ENCODE measurements at places on chromosomes 16 and 17.

GRCh38 chr17:57868007-57868909 lies 18.4 kb upstream of the MRPS23 start:
- no peak for DNase-seq

DNA sequence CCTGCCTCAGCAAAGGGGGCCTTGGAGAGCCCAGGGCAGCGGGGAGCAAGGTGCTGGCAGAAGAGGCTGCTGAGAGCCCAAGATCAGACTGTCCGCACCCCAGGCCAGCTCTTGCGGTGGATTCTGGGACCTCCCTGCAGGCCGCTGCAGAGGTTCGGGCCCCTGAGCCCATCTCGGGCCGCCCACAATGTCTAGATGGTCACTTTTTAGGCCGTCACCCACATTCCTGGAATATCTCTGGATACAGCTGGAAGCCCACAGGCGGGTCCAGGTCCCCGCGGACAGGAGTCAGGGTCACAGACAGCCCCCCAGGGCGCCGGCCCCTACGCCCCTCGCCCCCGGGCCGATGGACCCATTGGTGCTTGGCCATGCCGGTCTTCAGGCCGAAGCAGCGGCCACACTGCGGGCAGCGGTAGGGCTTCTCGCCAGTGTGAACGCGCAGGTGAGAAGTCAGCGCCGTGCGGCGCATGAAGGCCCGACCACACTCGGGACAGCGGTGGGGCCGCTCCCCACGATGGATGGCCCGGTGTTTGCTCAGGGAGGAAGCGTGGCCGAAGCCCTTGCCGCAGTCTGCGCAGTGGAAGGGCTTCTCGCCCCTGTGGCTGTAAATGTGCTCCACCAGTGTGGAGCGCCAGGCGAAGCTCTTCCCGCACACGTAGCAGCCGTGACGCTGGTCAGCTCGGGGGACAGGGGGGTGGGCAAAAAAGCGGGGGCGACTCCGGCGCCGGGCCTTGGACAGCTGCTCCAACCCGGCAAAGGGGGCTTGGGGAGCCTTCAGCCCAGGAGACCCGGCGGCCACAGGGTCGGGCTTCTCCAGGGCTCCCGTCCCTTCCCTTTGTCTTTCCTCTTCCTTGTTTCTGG lies 2.1 kb downstream of the ZNF747 start:
- DNase-seq: no peak

DNA sequence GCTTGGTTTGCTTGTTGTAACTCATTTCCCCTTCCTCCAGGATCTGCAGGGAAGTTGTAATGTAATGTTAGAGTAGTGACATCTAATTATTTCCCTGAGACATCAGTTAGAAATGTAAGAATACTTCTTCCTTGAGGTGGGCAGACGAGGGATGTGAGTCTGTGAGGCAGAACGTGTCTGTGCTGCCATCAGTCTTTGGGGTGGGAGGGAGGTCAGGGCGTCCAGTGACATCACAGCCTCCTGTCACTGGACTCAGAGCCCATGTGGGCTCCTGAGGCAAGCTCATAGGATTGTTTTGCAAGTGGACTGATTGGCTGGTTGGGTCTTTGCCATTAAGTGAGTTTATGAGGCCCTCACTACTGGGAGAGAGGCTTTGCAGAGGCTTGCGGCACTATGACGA lies 188.8 kb downstream of the CCDC182 start:
- DNase-seq: no peak

DNA sequence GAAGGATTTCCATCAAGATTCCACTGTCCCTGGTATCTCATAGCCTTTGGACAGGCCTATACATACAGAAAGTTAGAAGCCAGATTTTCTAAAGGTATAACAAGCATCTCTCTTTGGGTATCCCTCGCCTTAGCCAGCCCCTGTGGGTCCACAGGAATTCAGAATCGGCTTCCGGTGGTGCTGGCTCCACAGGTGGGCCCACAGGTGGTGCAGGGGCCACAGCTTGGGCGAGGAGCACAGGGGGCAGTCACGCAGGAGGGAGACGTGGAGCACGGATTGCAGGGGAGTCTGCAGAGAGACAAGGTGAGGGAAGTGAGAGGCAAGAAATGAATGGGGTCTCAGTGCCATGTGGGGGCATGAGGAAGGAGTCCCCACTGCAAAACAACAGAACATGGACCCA lies 3.5 kb downstream of the KRT38 start:
- no peak for DNase-seq

DNA sequence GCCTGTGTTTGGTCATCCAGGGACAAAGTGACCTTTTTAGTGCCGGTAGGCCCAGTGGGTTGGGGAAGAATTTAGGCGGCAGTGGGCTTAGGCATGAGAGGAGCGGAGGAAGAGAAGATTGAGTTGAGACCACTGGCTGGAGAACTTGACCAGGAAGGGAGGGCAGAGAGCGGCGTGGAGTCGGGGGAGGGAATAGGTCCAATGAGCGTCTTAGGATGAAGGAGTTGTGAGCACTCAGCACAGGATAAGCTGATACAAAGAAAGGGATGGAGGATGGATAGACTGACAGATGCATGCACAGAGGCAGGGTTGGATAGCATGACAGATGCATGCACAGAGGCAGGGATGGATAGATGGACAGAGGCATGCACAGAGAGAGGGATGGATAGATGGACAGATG lies 8.0 kb downstream of the IL32 start:
- no peak for DNase-seq

DNA sequence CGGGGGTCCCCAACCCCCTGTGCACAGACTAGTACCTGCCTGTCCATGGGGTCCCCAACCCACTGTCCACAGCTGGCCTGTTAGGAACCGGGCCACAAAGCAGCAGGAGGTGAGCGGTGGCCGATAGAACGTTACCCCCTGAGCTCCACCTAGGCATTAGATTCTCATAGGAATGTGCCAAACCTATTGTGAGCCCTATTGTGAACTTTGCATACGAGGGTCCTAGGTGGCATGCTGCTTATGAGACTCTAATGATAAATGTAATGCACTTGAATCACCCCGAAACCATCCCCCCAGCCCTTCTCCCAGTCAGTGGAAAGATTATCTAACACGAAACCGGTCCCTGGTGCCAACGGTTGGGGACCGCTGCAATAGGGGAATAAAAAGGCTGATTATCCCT lies 1.5 kb downstream of the REXO5 start:
- DNase-seq: no peak

DNA sequence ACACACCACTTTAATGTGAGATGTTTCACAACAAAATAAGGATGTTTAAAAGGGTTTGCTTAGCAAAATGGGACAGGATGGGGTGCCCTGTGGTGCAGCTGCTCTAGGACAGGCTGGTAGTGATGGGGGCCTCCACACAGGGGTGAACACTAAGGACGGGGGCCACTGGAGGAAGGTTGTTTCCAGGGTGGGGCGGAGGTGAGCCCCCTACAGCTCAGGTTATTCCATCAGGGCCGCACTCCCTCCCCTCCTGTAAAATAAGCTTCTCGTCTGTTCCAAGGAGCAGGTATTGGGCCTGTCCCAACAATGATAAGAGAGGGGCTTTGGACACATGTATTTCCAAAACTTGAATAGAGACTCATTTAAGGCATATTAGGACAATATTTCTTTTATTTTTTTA lies 1.9 kb upstream of the HEXD start:
- DNase-seq: no peak

DNA sequence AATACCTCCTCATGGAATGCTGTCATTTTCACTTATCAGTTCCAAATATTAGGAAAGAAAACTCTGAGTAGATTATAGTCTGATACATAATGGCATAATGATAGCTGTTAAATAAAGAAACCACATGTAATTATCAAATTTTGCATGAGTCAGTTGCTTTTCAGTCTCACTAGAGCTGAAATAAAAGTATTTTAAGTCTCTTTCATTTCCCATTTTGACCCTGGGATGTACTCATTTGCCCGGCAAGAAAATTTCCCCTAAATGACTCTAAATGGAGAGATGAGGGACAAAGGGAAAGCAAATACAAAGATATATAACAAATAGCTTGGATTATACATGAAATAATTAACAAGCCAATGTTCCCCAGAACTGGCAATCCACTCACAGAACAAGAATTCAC lies 47.9 kb upstream of the CPHXL start:
- no peak for DNase-seq

DNA sequence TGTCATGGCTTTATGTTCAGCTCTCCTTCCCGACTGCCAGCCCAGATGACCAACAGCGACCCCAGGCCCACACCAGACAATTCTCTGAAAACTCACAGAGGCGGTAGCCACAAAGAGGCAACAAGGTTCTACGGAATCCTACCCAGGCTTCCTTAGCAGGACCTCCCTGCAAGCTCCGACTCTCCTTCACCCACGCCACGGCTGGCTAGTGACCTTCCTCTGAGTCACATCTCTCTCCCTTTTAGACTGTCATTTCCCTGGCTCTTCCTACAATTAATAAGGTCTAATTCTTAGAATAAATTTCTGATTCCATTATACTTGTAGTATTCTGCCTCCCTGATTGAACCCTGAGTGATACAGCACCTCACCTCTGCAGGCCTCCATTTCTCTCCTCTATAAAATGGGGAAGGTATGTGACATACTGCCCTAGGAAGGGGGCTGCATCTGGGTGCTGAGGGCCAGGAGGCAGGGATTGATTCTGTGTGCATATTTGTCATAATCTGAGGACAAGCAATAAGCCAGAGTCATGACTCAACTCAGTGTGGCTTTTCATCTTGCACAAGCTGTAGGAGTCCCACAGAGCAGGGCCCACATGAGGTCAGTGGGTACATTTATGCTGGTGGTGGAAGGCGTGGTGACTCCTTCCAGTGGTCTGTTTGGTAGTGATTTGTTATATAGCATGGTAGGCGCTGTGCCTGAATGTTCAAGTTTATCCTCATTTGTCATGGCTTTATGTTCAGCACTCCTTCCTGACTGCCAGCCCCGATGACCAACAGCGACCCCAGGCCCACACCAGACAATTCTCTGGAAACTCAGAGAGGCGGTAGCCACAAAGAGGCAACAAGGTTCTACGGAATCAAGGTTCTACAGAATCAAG lies 46.2 kb downstream of the SMPD3 start:
- no peak for DNase-seq

DNA sequence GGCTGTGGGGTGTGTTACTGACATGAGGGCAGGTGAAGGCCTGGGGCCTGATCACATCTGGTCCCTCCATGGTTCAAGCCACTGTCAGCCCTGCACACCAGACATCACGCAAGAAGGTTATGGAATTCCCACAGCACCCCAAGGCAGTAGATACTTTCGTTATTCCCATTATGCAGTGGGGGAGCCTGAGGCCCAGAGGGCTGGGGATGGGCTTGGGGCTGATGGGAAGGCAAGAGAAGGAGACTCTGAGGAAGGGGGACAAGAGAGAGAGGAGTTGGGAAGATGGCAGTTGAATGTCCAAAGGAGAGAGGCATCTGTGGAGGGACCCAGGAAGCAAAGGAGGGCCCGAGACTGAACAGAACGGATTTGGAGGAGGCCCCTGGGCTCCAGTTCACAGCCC lies 34.7 kb downstream of the TRPV2 start:
- DNase-seq: no peak

DNA sequence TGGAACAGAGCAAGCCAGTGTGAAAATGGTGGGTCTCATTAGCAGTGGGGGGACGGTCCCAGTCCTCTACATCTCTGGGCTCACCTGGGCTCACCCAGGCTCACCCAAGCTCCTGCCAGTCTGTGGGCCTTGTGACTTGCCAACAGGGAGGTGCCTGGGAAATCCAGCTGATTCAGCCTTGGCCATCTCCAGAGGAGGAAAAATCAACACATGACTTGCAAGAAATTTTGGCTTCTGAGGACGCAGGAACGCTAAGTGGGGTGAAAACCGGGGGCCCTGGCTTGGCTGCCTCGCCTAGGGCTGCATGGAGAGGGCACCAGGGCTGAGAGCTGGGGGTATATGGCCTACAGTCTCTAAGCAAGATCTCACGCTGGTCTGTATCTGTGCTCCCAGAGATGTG lies 47.7 kb downstream of the VAC14 start:
- DNase-seq: no peak

- DNase-seq: no peak
Measured at GRCh38 chr16:48999508-48999907, 282.1 kb downstream of the CBLN1 start.

DNA sequence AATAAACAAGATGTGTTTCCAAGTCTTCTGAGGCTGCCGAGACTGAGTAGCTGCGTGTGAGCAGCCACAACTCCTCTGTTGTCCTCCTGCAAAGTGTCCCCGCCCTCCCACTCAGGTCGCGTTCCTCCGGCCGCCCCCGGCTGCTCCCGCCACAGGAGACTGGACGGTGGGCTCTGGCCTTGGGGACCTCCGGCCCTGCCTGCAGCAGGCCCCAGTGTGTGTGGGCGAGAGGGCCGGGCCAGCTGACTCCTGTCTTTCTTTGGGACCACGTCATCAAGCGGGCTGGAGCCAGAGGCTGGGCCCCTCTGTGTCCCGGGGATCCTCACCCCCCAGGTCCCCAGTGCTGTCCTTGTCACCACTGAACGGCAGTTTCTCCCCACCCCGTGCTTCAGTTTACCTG lies 175.3 kb downstream of the NPIPB11 start:
- no peak for DNase-seq

GRCh38 chr17:5705081-5705875 lies 121.0 kb upstream of the NLRP1 start:
- no peak for DNase-seq

DNA sequence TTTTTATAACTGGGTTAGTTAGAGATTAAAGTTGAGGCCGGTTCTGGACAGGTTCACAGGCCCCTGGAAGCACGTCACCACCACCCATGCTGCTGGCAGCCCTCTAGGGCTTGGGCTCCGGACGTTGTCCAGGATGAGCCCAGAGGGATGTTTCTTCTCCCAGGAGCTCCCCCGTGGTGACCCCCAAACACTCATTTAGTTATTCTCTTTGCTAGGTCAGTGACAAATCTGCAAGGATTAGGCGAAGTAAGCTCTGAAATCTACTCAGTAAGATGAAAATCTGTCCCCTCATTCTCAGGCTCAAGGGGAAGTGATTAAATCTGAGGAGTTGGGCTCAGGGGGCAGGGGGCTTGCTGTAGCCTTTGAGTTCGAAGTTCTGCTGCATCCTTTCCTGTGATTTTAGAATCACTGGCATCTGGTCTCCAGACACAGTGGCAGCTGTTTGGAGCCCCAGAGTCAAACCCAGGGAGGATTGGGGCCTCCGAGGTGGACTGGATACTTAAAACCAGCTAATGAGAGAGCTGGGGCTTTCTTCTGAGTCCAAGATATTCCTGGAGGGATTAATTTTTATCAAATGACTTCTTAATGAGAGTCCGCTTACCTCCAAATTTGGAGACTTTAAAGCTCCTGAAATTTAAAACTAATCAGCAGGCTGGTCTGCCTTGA lies 49.2 kb upstream of the HS3ST2 start:
- DNase-seq: no peak

GRCh38 chr16:325375-326145 lies 27.0 kb downstream of the AXIN1 start:
- no peak for DNase-seq

DNA sequence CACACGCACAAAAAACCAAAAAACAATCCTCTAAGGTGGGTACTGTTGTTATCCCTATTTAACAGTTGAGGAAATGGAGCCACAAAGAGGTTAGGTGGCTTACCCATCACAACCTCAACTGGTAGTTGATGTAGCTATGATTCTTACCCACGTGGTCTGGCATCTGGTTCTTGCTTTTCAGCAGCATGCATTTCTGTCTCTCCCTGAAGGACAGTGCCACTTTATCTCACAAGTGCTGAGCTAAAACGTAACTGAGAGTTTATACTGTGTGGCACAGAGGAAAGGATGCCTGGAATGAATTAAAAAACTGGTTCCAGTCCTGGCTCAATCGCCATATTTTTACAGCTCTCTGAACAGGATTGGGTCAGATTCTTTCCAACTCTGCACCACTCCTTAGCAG lies 1.9 kb upstream of the CORO6 start:
- no peak for DNase-seq

GRCh38 chr17:51475730-51476129 lies 215.4 kb downstream of the UTP18 start:
- DNase-seq: no peak

GRCh38 chr16:21654466-21654865 lies 2.1 kb upstream of the IGSF6 start:
- no peak for DNase-seq

- no peak for DNase-seq
Measured at GRCh38 chr17:42408061-42408460, 15.0 kb downstream of the CAVIN1 start.

Measured in activated CD4-positive, alpha-beta T cell treated with anti-CD3 and anti-CD28 coated beads, Interleukin-2, amount 50 U/mL, for 24 hours (primary cell).